ENCODE measurements at places on chromosomes 3 and 15.

DNA sequence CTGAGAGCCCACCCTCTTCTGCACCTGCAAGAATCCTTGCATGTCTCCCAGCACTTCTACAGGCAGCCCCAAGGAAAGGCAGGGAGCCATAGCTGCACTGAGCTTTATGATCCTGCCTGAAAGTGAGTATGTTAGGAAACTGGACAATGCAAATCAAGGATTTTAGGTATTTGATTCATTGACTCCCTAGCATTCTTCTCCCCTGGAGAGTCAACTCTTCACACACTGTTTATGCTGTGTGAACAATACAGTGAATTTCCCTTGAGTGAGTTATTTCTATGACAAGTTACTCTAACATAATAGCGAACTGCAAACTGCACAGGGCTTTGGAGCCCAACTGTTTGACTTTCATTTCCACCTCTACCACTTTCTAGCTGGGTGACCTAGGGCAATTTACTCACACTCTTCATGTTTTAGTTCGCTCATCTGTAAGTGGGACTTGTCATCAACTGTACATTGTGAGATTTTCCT lies 96.0 kb upstream of the PHLDB2 start:
- DNase-seq: no peak

- DNase-seq: no peak
Measured at GRCh38 chr3:165455360-165455759, 259.2 kb upstream of the SLITRK3 start.

- no peak for DNase-seq
Measured at GRCh38 chr3:119619094-119619493, 21.4 kb downstream of the PLA1A start.

- DNase-seq: no peak
Measured at GRCh38 chr15:70539912-70540530, 223.3 kb downstream of the UACA start.

DNA sequence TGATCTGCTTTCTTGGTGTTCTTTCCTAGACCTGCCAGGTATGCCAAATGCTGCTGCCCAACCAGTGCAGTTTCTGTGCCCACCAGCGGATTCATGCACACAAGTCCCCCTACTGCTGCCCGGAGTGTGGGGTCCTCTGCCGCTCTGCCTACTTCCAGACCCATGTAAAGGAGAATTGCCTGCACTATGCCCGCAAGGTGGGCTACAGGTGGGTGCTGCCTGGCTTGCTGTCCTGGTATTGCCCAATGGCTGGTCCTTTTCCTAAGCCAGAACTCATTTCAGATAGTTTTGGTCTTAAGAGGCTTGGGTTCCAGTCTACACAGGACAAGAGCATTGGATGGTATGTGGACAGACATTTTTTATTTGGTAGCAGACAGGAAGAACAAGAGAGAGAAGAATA lies 26.5 kb upstream of the ALPK3 start:
- no peak for DNase-seq

- DNase-seq: no peak
Measured at GRCh38 chr3:50520849-50521248, 17.4 kb upstream of the CACNA2D2 start.

GRCh38 chr3:58066842-58067241 lies 58.6 kb downstream of the FLNB start:
- DNase-seq: no peak

DNA sequence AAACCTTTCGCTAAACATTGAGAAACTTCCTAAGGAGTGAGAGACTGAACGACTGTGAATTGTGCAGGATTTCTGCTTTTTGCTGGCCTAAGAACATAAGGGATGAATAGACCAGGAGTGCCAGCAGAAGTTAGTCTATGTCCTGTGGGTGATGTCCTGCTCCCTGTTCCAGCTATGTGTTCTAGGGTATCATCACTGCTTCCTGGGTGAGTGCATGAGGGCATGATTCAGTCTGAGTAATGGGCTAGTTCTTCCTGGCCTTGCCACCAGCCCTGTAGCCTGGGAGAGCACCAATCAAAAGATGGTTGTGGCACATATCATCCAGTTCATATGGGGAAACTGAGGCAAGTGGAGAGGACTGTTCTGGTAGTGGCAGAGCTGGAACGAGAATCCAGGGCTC lies 153.9 kb upstream of the TPM1 start:
- no peak for DNase-seq

DNA sequence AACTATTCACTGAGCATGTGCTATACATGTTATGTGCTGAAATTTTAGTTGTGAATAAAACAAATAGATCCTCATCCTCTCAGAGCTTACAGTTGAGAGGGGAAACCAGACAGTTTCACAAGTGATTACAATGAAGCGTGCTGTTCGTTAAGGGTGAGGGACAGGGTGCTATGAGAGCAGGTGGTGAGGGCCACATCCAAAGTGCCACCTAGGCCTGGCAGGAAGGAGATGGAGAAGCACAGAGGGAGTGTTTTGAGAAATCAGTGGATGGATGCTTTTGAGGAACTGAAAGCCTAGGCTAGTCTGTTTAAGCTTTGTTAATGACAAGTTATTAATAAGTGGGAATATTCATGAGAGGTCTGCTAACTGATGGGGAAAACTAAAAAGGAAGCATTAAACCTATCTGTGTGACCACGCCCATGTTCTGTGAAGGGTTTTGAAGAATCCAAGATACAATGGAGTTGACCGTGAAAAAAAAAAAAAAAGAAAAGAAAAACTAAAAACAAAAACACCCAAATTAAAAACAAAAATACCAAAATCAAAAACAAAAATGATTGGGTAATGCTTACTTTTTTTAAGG lies 7.3 kb downstream of the MCTP2 start:
- DNase-seq: no peak

- DNase-seq: no peak
Measured at GRCh38 chr15:29765898-29766527, 56.3 kb downstream of the TJP1 start.

DNA sequence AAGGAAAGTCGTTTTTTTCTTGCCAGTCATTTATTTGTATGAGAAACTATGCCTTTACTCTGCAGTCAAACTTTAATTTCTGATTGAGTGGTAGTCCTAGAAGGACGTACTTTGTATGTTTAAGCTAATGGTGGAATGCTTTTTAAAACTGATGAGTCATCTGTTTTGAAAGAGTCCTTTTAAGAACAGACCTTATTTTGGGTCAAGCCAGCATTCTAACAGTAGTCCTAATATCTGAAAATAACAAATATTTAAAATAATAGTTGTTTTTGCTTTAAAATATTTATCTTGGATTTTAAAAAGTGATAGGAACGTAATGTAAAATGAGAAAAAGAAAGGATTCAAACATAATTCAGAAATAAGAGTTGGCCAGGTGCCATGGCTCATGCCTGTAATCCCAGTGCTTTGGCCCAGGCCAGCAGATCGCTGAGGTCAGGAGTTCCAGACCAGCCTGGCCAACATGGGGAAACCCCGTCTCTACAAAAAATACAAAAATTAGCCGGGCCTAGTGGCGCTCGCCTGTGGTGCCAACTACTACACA lies 1.3 kb upstream of the LRRC58 start:
- DNase-seq: no peak

- DNase-seq: peak; percentile 36
Measured at GRCh38 chr3:98733053-98733811, 29.9 kb upstream of the ST3GAL6 start.

- DNase-seq: no peak
Measured at GRCh38 chr3:113985541-113985940, 37.7 kb downstream of the ZDHHC23 start.

GRCh38 chr3:135499426-135499825 lies 466.1 kb upstream of the PPP2R3A start:
- no peak for DNase-seq

GRCh38 chr3:191500892-191501291 lies 39.9 kb downstream of the PYDC2 start:
- no peak for DNase-seq

GRCh38 chr3:15886521-15886920 lies 88.7 kb upstream of the ANKRD28 start:
- no peak for DNase-seq

DNA sequence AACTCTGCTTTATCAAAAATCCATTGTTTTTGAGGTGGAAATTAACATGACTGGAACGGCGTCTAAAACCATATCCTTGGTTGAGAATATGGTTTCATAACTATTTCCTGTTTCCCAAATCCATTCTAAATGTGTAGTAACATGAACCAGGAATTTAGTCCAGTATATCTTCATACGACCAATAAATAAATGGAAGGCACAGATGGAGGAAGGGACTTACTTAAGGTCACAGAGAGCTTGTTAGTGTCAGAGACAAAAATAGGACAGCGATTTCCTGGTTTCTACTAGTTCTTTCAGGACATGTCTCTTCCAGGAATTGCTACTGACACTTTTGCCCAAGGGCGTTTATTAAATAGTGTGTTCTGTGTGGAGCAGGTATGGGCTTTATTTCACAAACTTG lies 41.2 kb downstream of the HES1 start:
- DNase-seq: no peak

DNA sequence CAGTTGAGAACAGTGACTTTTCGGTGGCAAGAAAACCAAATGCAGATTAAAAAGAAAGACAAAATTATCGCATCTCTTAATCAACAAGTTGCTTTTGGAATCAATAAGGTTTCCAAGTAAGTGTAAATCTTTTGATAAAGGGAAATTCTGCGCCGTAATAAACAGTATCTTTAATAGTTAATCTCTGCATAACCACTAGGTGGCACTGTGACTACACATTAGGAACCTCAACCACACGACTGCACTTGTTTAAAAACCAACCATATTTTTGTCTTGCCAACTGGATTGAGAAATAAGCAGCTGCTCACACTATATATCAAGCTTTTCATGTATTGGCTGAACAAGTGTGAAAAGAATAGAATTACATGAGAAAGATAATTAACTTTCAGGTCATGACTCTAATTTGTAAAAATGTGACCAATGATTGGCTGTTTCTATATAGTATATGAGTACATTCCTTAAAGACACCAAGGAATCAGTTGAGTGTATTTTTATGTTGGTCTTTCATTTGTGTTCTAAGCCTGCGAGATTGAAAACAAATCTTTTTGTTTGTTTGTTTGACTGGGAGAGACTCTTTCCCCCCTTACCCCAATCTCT lies 72.7 kb downstream of the DZIP3 start:
- peak; percentile 9 for DNase-seq

- no peak for DNase-seq
Measured at GRCh38 chr3:52088445-52089367, 32.3 kb upstream of the DUSP7 start.

DNA sequence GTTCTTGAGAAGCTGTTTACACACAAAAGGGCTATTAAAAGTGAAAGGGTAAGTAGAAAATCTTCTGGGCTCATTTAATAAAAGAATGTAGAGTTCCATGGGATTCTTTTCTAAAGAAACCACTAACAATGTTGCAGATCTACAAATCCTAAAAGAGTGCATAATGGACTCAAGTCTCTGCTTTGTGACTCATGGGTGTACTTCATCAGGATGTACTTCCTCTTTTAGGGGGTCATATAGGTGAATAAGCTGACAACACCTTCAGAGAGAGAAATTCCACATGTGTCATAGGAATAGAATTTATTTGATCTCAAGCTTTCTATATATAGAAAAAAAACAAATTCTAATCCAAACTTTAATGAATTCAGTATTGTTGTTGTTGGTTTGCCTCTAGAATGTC lies 355.5 kb downstream of the TIGIT start:
- no peak for DNase-seq

GRCh38 chr3:197508461-197508860 lies 47.3 kb downstream of the BDH1 start:
- no peak for DNase-seq

DNA sequence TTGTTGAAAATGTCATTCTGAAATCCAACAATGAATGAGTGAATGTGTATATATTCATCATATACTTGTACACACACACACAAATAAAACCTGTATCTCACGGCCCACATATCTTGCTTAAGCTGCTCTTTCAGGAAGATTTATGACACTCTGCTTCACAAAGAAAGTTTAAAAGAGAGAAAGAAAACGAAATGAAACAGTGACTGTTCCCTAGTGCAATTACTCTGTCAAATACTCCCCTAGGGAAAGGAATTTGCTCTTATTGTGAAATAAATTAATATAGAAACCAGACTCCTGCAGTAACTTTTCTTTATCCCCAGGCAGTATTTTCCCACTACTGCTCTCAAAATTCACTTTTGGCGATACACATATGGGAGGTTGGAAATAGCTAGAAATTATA lies 329.1 kb downstream of the VPS13C start:
- no peak for DNase-seq

GRCh38 chr3:187807086-187807862 lies 62.0 kb upstream of the BCL6 start:
- DNase-seq: no peak

- no peak for DNase-seq
Measured at GRCh38 chr15:98815207-98815606, 166.9 kb downstream of the IGF1R start.
